Neural progenitor cell (in vitro differentiated cells): ENCODE measurements at places on chromosomes 7 and 10. TPM values are rescaled to one million over a fixed set of nuclear protein-coding genes. Genes with fewer than 3 reads are reported as not detected.

Gene DPP6
- total RNA-seq = 0.39 and 0.90 TPM in 2 replicates

- peak; percentile 88 for DNase-seq
Observed at GRCh38 chr7:22193450-22193983, 163.4 kb downstream of the RAPGEF5 start.

GRCh38 chr7:46751471-46751870 is 830.4 kb upstream of the IGFBP3 start:
- no peak for DNase-seq

DNA sequence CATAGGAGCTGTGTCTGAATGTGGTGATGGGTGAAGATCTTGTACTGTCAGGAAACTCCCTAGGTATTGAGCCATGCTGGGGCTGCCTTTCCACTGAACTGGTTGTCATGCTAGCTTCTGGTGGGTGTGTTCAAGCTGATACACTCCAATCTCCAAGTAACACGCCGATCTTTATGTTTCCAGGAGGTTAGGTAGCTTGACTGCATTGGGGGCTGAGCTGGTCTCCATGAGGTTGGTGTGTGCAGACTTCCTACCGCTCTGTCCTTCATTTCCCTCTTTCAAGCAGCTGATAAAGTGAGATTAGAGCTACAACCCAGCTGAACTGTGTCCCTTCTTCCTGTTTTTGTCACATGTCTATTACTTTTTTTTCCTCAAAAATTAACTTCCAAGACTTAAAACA is 265.5 kb downstream of the ANKRD30A start:
- no peak for DNase-seq

Gene INSYN2A
- not detected in 2 replicates for total RNA-seq

GRCh38 chr7:27239387-27240014 is 3.1 kb upstream of the EVX1 start:
- DNase-seq = peak; percentile 63
